Stimulated activated CD4-positive, alpha-beta T cell treated with anti-CD3 and anti-CD28 coated beads, Interleukin-12 subunit alpha, Interleukin-12 subunit beta, amount 100 ng/mL, for 48 hours (primary cell): ENCODE measurements at places on chromosomes 2 and 18.

- DNase-seq, result no peak
Observed at GRCh38 chr2:239252801-239253200, 148.0 kb downstream of the HDAC4 start.

DNA sequence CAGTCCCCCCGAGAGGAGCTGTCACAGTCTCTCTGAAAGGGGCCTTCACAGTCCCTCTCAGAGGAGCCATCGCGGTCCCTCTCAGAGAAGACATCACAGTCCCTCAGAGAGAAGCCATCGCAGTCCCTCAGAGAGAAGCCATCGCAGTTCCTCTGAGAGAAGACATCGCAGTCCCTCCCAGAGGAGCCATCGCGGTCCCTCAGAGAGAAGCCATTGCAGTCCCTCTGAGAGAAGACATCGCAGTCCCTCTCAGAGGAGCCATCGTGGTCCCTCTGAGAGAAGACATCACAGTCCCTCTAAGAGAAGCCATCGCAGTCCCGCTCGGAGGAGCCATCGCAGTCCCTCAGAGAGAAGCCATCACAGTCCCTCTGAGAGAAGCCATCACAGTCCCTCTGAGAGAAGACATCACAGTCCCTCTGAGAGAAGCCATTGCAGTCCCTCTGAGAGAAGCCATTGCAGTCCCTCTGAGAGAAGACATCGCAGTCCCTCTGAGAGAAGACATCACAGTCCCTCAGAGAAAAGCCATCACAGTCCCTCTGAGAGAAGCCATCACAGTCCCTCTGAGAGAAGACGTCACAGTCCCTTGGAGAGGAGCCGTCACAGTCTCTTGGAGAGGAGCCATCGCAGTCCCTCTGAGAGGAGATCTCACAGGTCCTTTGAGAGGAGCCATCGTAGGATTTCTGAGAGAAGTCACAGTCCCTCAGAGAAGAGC is 1.3 kb upstream of the ZNF512 start:
- no peak for DNase-seq

DNA sequence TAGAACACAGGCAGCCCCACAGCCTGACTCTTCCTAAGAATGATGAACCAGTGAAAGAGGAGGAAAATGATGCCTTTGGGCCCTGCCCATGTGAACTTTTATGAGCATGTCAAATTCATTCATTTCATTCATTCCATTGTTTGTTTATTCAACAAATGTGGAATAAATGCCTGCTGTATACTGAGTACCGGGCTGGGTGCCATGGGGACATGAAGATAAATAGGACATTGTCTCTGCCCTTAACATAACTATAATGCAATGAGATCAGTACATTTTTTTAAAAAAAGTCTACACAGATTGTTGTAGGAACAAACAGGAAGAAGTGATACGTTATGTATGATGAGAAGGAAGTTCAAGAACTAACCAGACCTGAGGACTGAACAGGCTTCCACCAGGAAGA is 14.7 kb downstream of the MREG start:
- DNase-seq, result no peak

- DNase-seq, result no peak
Observed at GRCh38 chr2:120451334-120451733, 105.4 kb downstream of the INHBB start.

DNA sequence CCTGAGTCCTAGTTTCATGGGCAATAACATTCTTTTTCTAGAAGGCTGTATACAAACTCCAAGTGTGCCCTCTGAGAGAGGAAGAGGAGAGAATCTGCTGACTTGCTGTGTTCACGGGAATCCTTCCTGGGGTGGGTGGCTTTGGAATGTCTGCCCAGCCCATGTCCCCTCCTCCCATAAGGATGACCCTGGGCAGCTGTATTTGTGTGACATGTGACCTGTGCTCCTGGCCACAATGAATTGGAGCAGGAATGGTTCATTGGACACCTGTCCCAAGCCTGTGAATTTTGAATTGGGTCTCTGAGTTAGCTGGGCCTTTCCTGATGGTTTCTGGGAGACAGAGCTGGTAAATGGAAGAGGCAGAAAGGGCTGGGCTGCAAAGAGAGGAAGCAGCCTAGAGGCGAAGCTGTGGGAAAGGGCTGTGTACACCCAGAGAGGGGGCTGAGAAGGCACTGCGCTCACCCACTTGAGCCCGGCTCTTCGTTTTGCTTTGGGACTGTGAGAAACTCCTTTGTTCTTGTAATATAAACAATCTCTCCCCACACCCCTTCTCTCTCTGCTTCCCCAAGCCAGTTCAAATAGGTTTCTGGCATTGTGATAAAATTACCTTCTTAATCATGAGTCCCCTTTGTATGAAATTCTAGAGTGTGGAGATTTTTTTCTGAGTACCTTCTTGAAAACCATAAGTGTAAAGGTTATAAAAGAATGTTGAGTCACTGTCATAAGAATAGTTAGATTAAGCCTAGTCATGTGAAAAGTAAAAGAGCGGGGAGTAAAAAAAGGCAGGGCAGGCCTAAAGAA is 49.8 kb downstream of the SLC4A5 start:
- no peak for DNase-seq

GRCh38 chr18:61628085-61628484 is 264.7 kb downstream of the RNF152 start:
- no peak for DNase-seq

DNA sequence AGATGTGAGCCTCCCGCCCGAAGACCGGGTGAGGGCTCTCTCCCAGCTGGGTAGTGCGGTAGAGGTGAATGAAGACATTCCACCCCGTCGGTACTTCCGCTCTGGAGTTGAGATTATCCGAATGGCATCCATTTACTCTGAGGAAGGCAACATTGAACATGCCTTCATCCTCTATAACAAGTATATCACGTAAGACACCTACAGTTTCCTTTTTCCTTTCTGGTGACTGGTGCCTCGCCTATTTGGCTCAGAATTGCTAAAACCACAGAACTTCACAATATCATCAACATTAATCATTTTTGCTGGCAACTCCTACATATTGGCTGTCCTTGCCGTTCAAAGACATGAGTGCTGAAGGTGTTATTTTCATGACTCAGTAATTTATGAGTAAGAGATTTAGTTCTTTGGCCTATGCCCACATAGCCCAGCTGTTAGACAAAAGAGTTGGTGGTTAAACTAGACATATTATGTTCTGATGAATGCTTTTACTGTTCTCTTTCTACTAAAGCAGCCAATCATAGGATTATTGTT is 2.2 kb downstream of the STAMBP start:
- DNase-seq, result no peak

DNA sequence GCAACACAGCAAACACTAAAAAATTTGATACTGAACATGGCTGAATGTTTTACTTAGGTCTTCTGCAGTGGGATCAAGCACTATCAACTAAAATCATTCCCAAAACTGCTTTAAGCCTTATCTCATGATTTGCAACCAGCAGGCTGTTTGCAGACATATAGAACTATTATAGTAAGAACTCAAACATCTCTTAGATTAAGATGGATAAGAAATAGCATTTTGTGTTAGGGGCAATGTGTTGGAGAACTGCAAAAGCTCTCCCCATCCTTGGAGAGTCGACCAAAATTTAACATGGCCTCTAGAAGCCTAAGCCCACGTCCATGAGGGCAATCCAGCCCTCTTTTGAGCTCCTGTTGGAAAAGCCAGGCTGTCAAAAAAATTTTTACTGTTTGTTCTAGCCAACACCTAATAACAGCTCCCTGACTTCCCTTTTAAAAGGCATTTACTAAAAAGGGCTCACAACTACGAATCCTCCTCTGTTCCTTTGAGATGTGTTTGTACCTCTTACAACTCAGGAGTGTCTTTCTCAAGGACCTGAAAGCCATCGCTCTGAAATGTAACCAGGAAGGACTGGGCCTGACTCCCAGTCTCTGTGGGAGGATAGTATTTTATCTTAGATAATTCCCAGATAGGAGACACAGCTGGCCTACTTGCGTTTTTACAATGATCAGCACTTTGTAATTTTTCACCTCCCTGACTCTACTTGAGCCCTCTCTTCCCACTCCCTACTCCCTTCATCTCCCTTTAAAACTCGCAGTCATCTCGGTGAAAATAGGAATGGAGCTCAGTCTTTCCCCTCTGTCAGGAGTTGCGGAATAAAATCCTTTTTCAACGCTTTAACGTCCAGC is 1.4 kb downstream of the KRCC1 start:
- DNase-seq, result no peak

DNA sequence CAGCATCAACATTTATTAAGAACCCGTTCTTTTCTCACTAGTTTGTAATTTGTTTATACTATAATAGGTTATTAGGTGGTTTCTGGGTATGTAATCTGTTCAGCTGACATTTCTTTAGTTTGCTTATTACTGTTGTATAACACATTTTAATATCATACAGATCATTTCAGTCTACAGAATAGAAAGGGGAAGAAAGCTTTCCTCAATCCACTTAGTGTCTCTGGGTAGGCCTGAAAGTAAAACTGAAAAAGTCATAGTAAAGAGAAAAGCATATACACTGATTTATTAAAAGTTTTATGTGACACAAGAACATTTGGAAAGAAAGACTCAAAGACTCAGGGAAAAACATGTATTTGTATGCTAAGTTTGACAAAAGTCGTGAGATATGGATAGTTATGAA is 16.8 kb upstream of the KCNJ3 start:
- no peak for DNase-seq

GRCh38 chr2:202084265-202084664 is 11.2 kb downstream of the KIAA2012 start:
- no peak for DNase-seq

DNA sequence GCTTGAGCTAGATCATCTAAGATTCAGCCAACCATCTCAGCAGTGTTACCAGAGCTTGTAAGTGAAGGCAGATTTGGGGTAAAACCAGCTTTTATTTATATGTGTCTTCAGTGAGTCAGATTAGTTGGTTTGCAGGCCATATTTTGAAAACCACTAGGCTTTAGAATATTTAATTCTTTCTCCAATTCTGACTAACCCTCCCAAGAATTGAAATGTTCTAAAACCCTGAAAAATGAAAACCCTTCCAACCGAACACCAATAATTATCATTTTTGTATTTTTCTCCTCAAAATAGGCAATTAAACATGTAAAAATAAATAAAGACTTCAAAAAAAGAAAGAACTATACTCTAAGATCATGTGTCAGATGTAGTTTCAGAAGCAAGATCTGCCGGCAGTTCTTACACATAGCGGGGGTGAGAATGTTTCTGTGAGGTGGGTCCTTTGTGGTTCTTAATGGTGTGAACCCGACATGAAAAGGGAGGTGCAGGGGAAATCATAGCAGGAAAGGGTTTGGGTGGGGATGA is 14.2 kb downstream of the PLEK start:
- DNase-seq, result no peak

DNA sequence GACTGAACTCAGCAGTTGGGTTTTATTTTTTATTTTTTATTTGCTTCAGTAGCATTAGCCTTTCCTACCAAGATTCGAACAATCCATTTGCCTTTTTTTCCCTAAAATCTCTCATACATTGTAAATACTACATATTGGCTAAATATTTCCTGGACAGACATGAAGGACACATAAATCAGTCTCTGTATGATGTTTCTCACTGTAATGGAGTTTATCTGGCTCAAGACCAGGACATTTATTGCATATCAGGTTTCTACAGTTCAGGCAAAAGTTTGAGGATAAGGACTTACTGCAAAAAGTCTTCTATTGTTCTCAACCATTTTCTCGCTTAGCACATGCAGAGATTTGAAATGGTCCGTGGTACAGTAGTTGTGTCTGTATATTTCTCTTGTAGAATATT is 3.3 kb downstream of the CLUL1 start:
- DNase-seq, result no peak

DNA sequence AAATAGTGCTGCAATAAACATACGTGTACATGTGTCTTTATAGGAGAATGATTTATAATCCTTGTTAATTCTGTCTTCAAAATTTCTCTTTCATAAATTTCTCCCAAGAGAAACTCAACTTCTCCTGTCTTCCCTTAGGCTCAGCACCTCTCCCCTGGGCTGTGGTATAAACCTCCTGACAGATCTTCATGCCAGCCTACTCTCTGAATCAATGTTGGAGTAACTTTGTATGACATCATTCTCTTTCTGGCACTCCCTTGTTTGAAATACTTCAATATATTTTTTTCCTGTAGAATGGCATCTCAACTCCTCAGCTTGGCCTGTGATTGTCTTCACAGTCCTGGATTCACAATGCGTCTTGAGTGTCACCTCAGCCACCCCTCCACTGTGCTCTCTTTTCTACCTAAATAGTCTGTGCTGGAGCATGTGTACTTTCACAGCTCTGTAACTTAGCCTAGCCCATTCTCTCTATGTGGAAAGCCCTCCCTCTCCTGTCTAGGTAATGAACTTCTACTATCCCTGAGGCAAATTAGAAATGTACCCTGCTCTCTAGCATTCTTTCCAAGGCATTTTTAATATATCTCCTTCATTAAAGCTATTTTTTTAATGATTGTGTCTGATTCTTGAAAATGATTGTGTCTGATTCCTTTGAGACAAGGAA is 649.9 kb upstream of the FANCL start:
- DNase-seq, result no peak
